ENCODE measurements at places on chromosomes 6 and 20.

- no peaks in the 10 kb centered on the region for H3K4me1 ChIP-seq
- DNase-seq: no peak
- no peak overlapping the region for H3K4me3 ChIP-seq
- no peaks in the 10 kb centered on the region for H3K27me3 ChIP-seq
- no peaks in the 10 kb centered on the region for H3K36me3 ChIP-seq
Observed at GRCh38 chr20:61404303-61404702, 152.2 kb downstream of the CDH4 start.

DNA sequence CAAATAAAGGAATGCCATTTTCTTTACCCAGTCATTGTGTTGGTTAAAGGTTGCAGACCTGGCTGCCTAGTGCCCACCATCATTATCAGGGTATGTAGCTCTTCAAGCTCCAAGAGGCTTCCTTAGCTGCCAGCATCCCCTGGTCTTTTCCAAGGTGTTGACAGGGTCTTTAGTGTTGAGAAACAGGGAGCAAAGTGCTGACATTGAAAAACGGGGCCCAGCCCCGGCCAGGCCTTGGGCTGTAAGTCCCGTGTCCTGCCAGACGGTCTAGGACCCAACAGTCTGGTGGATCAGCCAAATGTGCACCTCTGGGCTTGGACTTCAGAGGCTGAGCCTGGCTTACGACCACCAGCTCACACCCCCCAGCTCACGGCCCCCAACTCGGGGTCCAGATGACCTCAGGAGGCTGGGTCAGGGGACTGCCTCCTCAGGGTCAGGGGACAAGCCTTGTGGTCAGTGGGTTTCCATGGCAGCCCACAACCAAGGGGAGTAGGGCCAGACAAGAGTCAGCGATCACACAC, 114.4 kb upstream of the MLN start:
- no peak overlapping the region for H3K27ac ChIP-seq
- H3K4me1 ChIP-seq: peaks cover 16% of the 10 kb centered on the region
- DNase-seq: no peak
- H3K4me3 ChIP-seq: no peak overlapping the region
- H3K27me3 ChIP-seq: peaks cover 15% of the 10 kb centered on the region
- H3K36me3 ChIP-seq: no peaks in the 10 kb centered on the region

GRCh38 chr20:42506397-42506796, 683.3 kb downstream of the PTPRT start:
- no peak overlapping the region for H3K27ac ChIP-seq
- H3K4me1 ChIP-seq: no peaks in the 10 kb centered on the region
- no peaks in the 10 kb centered on the region for H3K36me3 ChIP-seq
- no peak for DNase-seq
- no peak overlapping the region for H3K4me3 ChIP-seq
- no peaks in the 10 kb centered on the region for H3K27me3 ChIP-seq

- H3K4me3 ChIP-seq: no peak overlapping the region
- no peaks in the 10 kb centered on the region for H3K4me1 ChIP-seq
- peaks cover 5% of the 10 kb centered on the region for H3K27me3 ChIP-seq
- DNase-seq: no peak
Observed at GRCh38 chr20:1862663-1863053, 32.5 kb upstream of the SIRPA start.

- H3K36me3 ChIP-seq: no peaks in the 10 kb centered on the region
- no peaks in the 10 kb centered on the region for H3K27me3 ChIP-seq
- H3K4me1 ChIP-seq: no peaks in the 10 kb centered on the region
Observed at GRCh38 chr6:123759472-123759871, 44.2 kb upstream of the NKAIN2 start.

DNA sequence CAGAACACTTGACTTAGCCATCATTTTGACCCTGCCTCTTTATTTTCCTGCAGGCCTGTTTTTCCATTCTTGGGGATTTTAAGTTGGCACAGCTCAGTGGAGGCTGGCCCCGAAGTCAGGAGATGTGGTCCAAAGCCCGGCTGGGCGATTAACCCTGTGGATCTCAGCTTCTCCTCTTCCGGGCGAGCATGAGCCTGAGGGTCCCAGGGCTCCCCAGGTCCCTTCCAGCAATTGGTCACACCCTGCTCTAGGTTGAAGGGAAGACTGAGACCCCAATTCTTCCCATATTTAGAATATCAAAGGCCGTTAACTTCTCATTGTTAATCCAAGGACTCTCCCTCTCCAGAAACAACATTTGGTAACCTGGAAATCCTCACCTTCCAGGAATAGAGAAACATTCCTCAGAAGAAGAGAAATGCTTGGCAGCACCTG, 2.3 kb downstream of the THBS2 start:
- peaks cover 56% of the 10 kb centered on the region for H3K27me3 ChIP-seq
- H3K27ac ChIP-seq: no peak overlapping the region
- peaks cover 3% of the 10 kb centered on the region for H3K4me1 ChIP-seq
- DNase-seq: no peak
- H3K36me3 ChIP-seq: no peaks in the 10 kb centered on the region

DNA sequence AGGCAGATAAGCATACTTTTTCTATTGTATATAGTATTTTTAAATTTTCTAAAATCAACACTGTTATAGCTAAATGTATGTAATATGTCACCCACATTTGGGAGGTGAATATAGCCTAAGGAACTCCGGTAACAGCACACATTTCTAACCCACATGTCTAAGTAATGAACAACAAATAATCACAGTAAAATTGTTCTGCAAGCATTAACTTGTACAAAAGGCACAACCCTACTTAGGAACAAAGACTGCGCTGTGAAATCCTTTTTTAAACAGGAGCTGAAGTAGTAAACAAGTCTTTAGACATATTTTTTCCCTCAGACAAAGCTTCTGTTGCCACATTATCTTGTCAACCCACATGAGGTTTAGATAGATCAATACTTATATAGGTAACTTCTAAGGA, 872.4 kb upstream of the SLC35B3 start:
- H3K4me3 ChIP-seq: no peak overlapping the region
- no peaks in the 10 kb centered on the region for H3K4me1 ChIP-seq
- no peaks in the 10 kb centered on the region for H3K27me3 ChIP-seq
- DNase-seq: no peak
- no peak overlapping the region for H3K27ac ChIP-seq

DNA sequence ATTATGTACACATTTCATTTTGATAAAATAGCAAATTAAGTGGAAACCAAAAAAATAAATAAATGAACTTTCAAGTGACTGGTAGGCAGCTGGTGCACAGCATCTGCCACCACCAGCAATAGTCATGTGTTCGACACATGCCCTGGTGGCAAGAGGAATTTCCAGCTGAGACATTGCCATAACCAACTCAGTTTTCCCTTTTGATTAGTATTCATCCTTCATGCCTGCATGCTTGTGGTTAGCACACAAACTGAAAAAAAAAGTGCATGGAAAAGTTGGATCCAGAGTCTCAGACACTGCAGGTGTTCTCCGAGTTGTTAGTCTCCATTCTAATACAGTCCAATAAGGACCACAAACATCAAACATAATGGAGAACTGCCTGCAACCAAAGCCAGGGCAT, 156.0 kb upstream of the SOX4 start:
- H3K27me3 ChIP-seq: peaks cover 14% of the 10 kb centered on the region
- H3K36me3 ChIP-seq: no peaks in the 10 kb centered on the region
- no peak overlapping the region for H3K27ac ChIP-seq
- peaks cover 21% of the 10 kb centered on the region for H3K4me1 ChIP-seq
- no peak overlapping the region for H3K4me3 ChIP-seq
- no peak for DNase-seq

GRCh38 chr20:2037296-2037914, 43.5 kb upstream of the PDYN start:
- peaks cover 7% of the 10 kb centered on the region for H3K27me3 ChIP-seq
- no peak for DNase-seq
- no peaks in the 10 kb centered on the region for H3K36me3 ChIP-seq
- no peak overlapping the region for H3K4me3 ChIP-seq

- no peak for DNase-seq
- H3K4me3 ChIP-seq: no peak overlapping the region
- no peaks in the 10 kb centered on the region for H3K27me3 ChIP-seq
Observed at GRCh38 chr20:39036851-39037250, 74.7 kb downstream of the DHX35 start.

DNA sequence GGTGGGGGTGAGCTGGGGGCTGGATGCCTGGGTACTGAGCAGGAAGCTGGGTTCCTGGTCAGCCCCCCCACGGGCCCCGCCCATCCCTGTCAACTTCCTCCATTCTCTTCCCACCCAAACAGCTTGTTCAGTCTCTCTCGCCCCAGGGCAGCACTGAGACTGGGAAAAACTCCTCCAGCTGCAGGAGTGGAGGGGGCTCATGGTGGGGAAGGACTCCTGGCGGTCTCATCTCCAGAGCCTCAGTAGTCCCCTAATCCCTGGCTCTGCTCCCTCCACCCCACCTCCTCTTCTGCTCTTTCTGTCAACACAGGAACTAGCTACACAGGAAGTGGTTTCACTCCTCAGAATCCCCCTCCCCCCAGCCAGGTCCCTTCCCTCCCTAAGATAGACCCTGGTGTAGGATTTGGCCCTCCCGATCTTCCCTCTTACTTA, at the start of gene GPSM3:
Gene GPSM3, minus strand, starts transcription at position 36 of the 432 bp plus-strand sequence. CDS start 130 bp downstream, outside the sequence.
- H3K36me3 ChIP-seq: peaks cover 42% of the 10 kb centered on the region
- H3K4me3 ChIP-seq: peak within 1 kb of the TSS; percentile 100
- H3K27ac ChIP-seq: peak within 1 kb of the TSS; percentile 97
- H3K27me3 ChIP-seq: no peaks in the 10 kb centered on the region

DNA sequence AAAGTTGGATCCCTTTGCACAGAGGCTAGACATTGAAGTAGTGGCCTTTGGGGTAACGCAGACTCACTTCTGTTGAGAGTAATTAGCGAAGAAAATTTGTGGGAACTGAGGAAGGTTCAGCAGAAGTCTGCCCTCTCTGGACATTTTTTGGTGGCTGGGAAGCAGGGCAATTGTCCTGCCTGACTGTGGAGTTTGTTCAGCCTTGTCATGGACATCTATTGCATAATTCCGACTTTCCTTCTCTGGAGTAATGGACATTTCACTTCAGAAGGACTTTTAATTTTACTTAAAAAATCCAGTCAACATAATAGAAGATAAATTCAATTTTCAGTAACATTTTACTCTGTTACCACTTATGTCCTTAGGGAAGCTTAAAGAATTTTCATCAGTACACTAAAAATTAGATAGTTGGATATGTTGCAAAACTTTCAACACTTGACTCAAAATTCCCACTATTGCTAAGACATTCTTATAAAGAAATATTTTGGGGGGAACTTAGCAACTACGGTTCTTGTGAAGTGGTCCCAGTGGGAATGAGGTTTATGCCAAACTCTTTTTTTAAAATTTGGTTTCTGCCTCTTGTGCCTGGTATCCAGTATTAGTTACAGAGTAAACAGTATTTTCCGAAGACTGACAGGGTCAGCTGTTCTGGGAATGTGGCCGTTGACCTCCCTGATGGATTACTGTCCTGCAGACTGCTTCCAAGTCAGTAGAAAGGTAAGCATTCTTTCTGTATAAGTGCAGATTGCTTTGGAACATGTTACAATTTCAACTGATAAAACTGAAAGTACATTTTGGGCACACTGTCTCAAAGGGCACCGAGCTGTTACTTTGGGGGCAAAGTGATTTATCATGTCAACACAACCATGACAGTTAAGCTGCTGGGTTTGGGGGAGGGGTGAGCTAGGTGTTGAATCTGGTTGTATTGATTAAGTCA, 100.6 kb upstream of the MLIP start:
- no peak for DNase-seq
- H3K27me3 ChIP-seq: no peaks in the 10 kb centered on the region
- H3K4me3 ChIP-seq: no peak overlapping the region
- no peaks in the 10 kb centered on the region for H3K36me3 ChIP-seq

- H3K36me3 ChIP-seq: peaks cover 2% of the 10 kb centered on the region
- no peak overlapping the region for H3K27ac ChIP-seq
- H3K4me3 ChIP-seq: no peak overlapping the region
- DNase-seq: no peak
- H3K4me1 ChIP-seq: peaks cover 7% of the 10 kb centered on the region
Observed at GRCh38 chr6:134230087-134230700, 87.7 kb downstream of the SGK1 start.

- H3K27ac ChIP-seq: no peak overlapping the region
- H3K27me3 ChIP-seq: peaks cover 5% of the 10 kb centered on the region
- peaks cover 2% of the 10 kb centered on the region for H3K4me1 ChIP-seq
- no peak overlapping the region for H3K4me3 ChIP-seq
- no peak for DNase-seq
Observed at GRCh38 chr6:7468382-7469081, 72.9 kb upstream of the DSP start.

DNA sequence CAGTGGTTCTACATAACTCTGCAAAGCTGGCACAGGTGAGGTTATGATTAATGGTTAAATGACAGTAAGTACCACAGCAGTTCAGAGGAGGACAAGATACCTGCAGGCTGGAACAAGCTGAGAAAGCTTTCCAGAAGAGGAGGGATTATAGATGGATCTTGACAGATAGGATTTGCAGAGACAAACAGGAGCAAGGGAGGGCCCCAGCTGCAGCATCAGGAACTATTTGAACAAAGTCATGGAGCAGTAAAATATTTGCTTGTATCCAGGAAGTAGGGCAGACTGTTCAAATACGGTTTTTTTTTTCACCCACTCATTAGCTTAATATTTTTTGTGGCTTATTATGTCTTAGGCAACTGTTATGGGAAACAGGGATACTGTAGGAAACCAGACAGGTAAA, 144.4 kb upstream of the MAN1A1 start:
- DNase-seq: no peak
- H3K4me3 ChIP-seq: no peak overlapping the region
- peaks cover 18% of the 10 kb centered on the region for H3K4me1 ChIP-seq
- peaks cover 29% of the 10 kb centered on the region for H3K27me3 ChIP-seq

DNA sequence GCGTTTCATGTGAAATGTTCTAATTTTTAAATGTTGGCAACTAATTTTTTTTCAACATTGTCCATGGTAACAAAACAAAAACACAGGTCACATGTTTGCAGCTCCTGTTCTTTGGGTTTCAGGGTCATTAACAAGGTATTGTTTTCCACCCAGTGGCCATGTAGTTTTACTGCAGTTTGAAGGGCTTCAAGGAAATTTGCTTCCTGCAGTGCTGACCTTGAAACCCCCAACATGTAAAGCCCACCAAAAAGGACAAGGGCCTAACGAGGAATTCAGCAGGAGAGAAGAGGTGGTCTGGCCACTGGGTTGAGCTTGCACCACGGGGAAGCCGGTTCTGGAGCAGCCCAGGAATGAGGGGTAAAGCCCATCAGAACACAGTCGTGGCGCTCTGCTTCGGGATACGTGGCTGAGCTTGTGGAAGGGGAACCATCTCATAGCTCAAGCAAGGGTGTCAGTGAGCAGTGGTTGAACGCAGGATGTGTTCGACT, 13.9 kb upstream of the KLHL31 start:
- DNase-seq: no peak
- no peaks in the 10 kb centered on the region for H3K4me1 ChIP-seq
- H3K36me3 ChIP-seq: no peaks in the 10 kb centered on the region
- H3K4me3 ChIP-seq: no peak overlapping the region
- no peak overlapping the region for H3K27ac ChIP-seq

GRCh38 chr6:9564021-9564420, 850.9 kb downstream of the TFAP2A start:
- no peaks in the 10 kb centered on the region for H3K36me3 ChIP-seq
- no peak overlapping the region for H3K27ac ChIP-seq
- no peak overlapping the region for H3K4me3 ChIP-seq
- no peaks in the 10 kb centered on the region for H3K27me3 ChIP-seq

- no peak for DNase-seq
- H3K27me3 ChIP-seq: peaks cover 27% of the 10 kb centered on the region
- no peak overlapping the region for H3K4me3 ChIP-seq
- H3K36me3 ChIP-seq: no peaks in the 10 kb centered on the region
- H3K4me1 ChIP-seq: no peaks in the 10 kb centered on the region
Observed at GRCh38 chr6:37738216-37738615, 40.5 kb upstream of the MDGA1 start.
